ENCODE measurements at places on chromosomes 16 and 17.

GRCh38 chr16:49213594-49213993 lies 68.0 kb downstream of the CBLN1 start:
- no peak for DNase-seq

DNA sequence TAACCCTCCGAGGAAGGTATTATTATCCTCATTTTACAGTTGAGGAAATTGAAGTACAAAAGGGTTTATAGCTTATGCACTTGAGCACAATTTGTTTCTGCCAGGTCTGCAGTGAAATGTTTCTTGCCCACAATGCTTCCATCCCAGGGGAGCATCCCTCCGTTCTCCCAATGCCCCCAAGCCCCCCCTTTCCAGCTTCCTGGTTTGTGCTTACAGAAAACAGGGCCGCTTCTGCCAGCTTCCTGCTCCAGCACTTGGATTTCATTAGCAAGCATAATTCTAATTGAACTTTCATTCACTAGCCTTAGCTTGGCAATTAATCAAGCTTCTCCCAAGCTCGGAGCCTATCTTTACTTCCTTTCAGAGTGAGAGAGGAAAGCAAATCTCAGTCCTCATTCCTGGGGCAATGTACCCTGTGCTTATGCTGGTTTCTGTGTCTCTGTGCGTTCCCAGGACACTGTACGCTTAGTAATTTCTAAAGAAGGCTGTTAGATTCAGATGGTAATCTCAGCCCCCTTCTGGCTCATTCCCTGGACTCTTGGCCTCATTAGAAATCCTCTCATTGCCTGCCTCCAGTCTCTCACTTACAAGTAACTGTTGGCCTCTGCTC lies 141.6 kb downstream of the HS3ST2 start:
- DNase-seq: no peak

DNA sequence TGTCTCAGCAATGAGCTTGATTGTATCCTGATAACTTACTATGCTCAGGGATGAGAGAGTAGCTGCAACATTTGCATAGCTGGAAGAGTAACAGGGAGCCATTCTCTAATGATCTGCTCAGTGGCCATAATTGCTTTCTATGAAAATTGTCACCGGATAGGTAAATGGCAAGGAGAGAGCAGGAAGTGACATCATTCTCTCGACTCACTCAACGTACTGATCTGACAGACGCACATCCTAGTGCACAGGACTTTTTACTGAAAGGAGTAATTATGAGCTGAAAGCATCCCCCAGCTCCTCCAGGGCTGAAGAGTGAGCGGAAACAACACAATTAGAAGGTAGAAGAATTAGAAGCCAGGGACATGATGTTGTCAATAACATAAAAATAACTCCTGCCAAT lies 71.8 kb downstream of the IRX5 start:
- DNase-seq: no peak

DNA sequence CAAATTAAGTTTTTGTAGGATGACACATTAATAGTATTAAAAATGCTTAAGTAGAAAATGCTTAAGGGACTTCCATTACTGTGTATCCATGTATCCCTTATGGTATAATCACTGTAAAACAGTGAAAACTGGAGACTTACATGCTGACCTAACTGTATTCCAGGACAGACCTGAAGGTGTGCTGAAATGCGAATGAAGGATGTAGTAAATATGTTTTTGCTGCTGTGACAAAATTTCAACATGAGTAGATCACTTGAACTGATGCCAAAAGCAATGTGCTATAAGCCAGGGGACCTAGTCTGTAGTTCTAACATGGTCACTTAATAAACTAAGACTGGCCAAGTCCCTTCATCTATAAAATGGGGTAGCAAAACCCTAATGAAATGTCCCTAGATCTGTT lies 142.0 kb upstream of the CORO6 start:
- DNase-seq: no peak

DNA sequence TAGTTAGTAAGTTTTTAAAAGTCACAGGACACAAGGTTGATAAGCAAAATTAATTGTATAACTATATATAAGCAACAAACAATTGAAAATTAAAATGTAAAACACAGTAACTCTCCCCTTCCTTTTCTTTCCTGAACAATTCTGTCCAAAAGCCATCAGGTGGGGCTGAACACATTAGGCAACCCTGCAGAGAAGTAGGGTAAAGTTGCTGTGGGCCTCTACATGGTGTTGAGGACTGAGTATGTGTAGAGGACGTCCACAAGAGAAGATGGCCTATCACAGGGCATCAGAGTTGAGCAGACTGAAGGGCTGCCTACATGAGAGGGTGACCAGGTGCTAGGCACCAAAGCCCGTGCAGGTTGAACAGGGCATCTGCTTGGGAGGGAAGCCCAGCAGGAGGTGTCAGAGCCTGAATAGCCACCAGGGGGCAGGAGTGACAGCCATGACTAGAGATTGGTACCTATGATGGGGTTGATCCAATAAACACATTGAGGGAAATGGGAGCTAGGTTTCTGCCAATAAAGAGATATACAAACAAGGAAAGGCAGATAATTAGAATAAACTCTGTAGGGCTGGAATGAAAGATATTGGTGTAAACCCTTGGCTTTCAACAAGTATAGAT lies 415.1 kb downstream of the NPIPA8 start:
- DNase-seq: no peak

GRCh38 chr16:30794634-30795033 lies 7.6 kb upstream of the ZNF629 start:
- no peak for DNase-seq

DNA sequence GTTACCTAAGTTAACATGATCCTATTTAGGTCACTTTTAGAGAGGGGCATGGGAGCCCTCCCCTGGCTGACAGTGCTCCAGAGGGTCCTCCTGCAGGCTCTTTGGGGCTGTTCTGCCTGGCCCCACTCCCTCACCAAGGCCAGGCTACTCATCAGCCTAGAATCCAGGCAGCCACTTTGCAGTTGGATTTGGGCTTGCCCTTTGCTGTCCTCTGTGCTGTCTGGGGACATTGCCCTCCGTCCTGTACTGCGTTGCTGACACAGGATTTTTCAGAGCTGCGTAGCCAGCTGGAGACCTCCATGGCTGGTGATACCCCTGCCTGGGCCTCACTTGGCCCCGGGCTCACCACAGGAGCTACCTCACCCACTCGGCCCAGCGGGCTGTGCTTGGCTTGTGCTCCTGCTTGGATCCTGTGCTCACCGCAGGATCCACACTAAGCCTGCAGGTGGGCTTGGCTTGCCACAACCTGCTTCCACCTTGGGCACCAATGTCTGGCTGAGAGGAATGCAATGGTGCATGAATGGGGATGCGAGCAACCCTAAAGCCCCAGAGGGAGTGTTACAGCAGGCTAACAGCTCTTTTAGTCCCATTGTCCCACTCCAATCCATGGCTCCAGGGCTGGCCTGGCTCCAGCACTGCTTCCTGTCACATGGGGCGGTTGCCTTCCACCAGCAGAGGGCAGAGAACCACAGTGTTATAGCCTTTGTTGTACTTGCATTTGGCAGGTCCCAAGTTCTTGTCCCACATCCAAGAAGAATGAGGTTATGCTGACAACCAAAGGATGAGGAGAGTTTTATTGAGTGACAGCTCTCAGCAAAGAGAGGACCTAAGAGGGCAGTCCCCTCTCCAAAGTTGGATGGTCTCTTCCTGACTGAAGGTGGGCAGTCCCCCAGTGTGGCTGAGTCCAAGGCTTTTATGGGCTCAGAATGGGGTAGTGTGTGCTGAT lies 21.5 kb downstream of the CCL4 start:
- DNase-seq: no peak

GRCh38 chr17:69030169-69030568 lies 30.6 kb downstream of the ABCA9 start:
- DNase-seq: peak; percentile 7

DNA sequence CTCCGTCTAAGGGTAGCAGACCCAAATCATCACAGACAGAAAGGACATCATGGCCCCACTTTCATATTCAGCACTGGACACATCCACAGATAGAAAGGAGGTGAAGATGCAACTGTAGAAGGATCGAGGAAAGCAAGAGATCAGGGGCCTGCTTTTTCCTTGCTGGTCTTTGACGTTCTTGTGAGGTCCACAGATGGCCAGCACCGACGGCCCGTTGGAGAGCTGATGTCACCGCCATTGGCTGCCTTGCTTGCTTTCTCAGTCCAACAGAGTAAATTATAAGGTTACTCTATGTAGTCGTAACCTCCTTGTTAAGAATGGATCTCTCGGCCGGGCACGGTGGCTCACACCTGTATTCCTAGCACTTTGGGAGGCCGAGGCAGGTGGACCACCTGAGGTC lies 5.1 kb upstream of the RBFOX3 start:
- DNase-seq: no peak

GRCh38 chr16:23710008-23710407 lies 3.0 kb downstream of the ERN2 start:
- no peak for DNase-seq

DNA sequence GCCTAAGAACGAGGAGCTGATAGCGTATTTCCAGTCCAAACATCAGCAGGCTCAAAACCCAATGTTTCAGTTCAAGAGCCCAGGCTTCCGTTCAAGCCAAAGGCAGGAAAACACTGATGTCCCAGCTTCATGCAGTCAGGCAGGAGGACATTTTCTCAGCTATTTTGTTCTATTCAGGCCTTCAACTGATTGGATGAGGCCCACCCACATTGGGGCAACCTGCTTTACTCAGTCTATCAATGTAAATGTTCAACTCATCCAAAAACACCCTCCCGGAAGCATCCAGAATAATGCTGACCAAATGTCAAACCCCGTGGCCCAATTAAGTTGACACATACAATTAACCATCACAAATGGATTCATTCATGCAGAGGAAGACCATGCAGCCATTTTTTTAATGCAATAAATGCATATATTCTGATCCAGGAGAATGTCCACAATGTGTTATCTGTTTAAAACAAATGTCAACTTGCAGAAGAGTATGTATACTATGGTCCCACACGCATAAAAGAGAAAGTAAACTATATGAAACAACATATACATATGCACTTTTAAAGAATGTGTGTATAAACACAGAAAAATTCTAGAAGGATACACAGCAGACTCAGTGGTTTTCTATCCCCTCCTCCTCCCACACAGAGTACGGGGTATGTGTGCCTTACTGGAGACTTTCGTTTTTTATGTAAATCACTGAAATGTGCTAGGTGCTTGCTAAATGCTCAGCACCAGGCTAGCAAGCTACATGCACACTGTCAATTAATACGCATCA lies 28.8 kb upstream of the DYNLRB2 start:
- DNase-seq: no peak

- DNase-seq: no peak
These were observed 14.9 kb downstream of the GPRC5C start for GRCh38 chr17:74446551-74447500.

- no peak for DNase-seq
These were observed 123.0 kb upstream of the TOB1 start for GRCh38 chr17:50989149-50989548.

DNA sequence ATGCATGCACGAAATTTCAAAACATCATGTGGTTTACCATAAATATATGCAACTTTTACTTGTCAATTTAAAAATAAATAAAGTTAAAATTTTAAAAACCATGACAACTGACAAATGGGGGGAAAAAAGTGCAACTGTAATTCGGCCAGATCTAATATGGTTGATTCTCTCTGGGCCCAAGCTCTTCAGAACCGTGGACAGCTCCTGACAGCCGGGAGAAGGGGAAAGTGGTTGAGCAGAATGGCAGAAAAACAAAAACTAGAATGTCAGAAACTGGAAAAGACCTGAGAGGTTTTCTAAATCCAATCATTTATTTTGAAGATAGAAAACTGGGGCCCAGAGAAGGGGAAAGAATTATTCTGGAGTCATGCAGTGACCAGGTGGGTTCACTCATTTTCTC lies 126.6 kb downstream of the TMEM132E start:
- DNase-seq: no peak

DNA sequence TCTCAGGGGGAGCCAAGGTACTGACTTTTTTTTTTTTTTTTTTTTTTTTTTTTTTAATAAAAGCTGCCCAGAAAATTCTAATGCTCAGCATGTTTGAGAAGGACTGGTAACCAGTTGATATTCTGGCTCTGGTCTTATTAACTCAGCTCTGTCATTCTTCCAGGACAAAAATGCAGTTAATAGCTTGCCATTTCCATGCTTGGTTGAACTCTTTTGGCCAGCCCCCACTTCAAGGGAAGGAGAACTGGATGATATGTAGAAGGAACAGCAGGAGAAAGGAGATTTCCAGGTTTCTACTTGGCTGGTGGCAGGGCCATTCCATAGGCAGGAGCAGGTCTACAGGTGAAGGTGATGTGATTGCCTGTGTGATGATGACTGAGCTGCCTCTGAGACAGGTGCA lies 59.2 kb upstream of the TANC2 start:
- DNase-seq: no peak

DNA sequence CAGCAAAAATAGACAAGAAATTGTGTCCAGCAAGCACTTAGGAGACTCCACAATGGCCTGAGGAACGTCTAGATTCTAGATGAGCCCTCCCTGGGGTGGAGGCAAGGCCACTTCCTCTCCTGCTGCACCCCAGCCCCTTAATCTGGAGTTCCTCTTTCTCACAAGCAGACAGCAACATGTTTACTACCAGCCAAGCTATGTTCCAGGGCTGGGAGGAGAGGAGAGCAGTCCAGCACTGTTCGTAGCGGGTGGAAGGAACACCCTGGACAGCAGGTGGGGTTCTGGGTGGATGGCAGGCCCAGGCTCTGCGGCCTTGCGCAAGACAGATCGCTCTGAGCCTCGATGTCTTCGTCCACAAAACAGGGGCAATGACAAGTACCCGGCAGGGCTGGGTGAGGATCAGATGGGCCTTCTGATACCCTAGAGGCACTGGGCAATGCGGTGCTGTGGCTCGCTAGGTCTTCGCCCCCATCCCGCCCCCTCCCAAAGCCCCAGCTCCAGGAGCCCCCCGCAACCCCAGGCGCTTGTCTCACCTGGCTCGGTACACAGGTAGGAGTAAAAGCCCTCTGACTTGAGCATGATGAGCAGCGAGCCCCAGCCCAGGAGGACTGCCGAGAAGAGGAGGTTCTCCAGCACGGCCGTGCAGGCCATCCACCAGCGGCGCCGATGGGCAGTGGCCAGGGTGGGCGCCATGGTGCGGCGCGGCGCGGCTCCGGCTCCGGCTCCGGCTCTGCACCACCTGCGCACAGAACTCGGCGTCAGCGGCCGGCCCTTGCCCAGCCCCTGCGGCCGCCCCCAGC lies 1.3 kb downstream of the SLC43A2 start:
- no peak for DNase-seq

Measured in stromal cell of bone marrow (primary cell).